Right ventricle myocardium inferior (tissue), 1 donor: ENCODE measurements at places on chromosomes 3 and 15.

DNA sequence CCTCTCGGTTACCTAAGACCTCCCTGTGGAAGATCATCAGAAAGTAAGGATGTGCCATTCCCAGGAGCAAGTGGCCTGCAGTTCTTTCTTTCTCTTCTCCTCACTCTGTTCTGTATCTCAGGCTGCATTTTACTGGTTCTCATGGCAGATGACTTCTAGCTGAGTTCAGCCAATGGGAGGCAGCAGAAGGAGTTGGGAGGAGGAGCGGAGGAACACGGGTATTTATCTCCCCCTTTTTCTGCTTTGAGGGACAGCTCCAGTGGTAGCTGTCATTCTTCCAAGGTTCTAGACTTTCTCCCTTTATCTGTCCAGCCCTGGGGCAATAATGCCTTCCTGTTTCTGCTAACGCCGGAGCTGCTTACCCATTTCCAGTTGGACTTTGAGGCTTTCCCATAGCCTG is 339.9 kb downstream of the NR2F2 start:
- no peak for DNase-seq

DNA sequence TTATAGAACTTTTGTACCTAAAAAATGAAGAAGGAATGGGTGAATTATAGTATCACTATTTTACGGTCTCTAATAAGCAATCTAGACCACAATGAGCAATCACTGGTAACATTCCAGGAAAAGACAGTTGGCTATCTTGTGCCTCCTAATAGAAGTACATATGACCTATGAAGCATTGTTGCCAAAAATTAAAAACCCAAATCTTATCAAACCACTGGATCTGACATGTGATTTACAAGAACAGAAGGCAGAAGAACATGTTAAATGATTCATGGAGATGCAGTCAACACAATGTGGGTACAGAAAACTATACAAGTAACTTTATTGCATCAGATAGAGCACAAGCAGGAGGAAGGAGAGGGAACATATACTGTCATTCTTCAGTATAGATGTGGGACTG is 14.5 kb upstream of the HYKK start:
- DNase-seq = no peak

DNA sequence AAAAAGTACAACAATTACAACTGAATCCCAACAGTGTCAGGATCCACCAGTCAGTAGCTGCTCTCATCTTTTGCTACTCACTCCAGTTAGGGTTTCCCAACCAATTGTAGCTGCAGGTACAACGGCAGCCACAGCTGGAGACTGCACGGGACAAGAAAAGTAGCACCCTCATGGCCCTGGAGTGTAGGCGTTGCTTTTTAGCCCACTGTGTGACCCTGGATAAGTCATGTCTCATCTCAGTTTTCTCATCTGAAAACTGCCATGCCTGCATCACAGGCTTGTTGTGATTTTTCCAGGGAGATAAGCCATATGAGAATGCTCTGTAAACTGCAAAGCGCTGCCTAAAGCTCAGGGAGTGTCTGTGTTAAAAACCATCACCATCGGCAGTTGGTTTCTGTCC is 535.6 kb upstream of the IL12A start:
- DNase-seq = no peak

GRCh38 chr3:124410471-124410870 is 319.8 kb upstream of the UMPS start:
- no peak for DNase-seq

- DNase-seq = peak; percentile 80
Observed at GRCh38 chr3:48684480-48685143, 1.1 kb downstream of the NCKIPSD start.

GRCh38 chr3:126961791-126962461 is 21.0 kb upstream of the PLXNA1 start:
- DNase-seq = peak; percentile 80
